ENCODE measurements at places on chromosomes 2 and 18.

DNA sequence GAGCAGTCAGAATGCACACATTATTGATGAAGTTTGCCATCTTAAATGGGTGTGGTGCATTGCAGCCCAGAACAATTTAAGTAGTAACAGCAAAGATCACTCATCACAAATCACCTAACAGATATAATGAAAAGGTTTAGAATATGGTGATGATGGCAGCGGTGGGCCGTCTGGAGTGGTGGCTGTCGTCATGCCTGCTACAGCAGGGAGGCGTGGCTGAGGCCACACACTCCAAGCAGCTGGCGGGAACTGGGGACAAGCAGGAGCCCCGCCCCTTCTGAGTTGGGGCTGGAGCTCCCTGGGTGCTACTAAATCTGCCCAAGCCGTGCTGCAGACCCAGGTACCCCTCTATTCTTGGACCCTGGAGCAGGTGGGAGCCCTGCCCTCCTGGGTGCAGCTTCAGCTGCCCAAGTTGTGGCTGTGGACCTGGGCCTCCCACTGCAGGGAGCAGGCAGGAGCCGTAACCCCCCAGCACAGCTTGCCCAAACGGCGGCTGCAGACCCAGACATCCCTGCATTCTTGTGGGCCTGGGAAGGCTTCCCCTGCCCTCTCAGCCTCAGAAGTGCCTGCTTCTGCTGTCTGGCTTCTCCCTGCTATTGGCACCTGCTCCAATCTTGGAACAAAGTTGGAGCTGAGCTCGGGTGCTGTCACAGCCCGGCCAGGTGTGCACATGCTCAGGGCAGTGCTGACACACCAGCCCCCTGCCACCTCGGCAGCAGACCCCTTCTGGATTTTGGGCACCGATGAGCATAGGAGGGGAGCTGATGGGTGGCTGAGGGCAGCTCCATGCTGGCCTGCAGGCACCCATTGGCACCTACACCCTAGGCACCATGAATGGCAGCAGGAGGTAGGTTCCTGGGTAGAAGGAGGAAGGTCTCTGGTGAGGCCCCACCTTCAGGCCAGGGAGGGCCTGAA is 149.3 kb downstream of the EHBP1 start:
- no peak for DNase-seq

- no peak for DNase-seq
Observed at GRCh38 chr2:104844807-104845551, 8.9 kb upstream of the POU3F3 start.

DNA sequence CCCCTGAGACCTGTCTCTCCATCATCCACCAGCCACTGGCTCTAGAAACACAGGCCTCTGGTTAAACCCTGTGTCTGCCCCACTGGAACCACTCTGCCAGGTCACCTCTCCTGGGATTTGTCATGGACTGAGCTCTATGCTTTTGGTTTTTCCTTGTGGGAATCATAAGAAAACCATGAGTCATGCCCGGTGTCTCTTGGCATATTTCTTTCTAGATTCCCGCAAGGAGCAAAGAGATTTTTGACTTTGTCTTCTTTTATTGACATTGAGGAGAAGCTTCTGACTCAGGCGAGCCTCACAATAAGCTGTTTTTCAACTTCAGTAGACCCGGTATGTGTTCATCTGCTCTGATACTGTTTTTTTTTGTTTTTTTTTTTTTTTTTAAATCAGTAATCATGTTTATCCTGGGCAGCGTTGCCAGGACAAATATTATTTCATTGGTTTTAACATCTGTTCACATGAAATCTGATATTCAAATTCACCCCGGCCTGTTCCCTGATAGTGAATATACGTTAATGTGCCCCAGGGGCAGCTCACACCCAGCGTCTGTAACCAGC is 207.1 kb downstream of the ACKR3 start:
- no peak for DNase-seq

GRCh38 chr2:101111917-101112771 is 39.0 kb downstream of the TBC1D8 start:
- no peak for DNase-seq

- no peak for DNase-seq
Observed at GRCh38 chr2:70357684-70358071, 55.8 kb upstream of the FAM136A start.

DNA sequence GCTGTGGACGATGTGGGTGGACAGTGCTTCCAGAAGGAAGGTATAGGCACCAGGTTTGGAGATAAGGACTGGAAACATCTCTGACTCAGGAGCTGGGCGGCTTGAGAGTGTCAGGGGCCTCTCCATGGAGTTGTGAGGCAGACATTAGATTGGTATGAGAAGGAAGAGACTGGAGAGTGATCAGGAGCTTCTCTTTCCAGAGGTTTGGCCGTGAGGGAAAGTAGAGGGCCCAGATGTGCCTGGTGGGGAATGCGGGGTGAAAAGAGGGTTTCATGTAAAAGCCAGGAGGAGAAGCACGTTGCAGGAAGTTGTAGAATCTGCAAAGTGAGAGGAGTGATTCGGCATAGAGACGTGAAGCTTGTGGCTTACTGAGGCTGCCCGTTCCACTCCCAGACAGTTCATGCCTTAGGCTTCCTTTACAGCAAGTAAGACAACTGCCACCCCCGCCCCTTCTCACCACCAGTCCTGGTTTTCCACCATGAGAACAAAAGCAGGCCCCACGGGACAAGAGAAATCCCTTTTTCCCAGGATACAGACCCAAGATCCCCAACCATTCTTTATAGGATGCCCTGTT is 166.3 kb upstream of the HDAC4 start:
- DNase-seq = no peak

DNA sequence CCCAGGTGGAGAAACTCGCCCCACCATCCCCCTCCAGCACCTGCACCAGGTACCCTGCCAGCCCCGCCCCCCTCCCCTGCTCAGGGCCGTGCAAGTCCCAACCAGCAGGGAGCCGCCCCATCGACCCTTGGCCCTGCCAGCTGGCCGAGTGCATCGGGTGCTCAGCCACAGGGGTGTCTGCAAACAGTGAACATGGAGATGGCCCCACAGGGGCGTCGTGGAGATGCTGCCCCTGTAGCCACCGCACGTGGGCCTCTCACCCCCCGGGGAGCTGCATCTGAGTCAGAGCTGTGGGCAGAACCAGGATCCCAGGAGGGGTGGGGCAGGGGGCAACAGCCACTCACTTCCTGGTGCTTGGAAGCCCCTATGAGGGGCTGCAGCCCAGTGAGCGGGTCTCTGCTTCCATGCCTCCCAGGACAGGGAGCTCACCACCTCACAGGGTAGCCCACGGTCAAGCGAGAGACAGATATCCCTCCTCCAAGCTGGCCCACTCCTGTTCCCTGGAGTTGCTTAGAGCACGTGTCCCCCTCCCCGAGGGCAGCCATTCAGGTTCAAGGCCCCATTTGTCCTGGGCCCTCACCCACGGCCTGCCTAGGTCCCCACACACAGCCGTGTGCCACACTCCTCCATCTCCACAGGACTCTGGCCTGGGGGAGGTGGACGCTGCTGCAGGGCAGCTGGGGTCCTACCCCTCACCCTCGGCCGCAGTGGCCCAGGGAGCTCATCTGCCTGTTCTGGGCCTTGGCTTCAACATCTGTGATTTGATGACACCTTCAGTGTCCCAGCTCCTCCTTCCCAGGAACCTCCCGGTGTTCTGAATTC is 1.1 kb upstream of the MAB21L4 start:
- no peak for DNase-seq

DNA sequence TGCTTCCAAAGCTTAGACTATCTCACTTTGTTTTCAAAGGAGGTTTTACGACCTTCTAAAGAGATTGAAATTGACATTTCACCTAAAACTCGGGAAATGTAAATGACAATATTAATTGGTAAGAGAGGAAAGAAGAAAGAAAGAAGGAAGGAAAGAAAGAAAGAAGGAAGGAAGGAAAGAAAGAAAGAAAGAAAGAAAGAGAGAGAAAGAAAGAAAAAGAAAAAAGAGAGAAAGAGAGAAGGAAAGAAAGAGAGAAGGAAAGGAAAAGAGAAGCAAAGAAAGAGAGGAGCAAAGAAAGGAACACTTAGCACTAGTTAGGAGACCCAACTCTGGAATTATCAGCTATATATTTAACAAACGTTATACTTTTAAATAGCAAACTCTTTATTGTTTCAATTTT is 3.7 kb downstream of the GKN1 start:
- DNase-seq = no peak

- no peak for DNase-seq
Observed at GRCh38 chr2:175001566-175001965, 3.6 kb downstream of the CHN1 start.

GRCh38 chr2:219962801-219963200 is 335.4 kb downstream of the SLC4A3 start:
- no peak for DNase-seq

- DNase-seq = no peak
Observed at GRCh38 chr18:47163241-47163640, 12.9 kb downstream of the IER3IP1 start.

- no peak for DNase-seq
Observed at GRCh38 chr2:127638361-127639110, 7.4 kb upstream of the GPR17 start.

- DNase-seq = no peak
Observed at GRCh38 chr2:192166946-192167345, 27.8 kb downstream of the TMEFF2 start.

DNA sequence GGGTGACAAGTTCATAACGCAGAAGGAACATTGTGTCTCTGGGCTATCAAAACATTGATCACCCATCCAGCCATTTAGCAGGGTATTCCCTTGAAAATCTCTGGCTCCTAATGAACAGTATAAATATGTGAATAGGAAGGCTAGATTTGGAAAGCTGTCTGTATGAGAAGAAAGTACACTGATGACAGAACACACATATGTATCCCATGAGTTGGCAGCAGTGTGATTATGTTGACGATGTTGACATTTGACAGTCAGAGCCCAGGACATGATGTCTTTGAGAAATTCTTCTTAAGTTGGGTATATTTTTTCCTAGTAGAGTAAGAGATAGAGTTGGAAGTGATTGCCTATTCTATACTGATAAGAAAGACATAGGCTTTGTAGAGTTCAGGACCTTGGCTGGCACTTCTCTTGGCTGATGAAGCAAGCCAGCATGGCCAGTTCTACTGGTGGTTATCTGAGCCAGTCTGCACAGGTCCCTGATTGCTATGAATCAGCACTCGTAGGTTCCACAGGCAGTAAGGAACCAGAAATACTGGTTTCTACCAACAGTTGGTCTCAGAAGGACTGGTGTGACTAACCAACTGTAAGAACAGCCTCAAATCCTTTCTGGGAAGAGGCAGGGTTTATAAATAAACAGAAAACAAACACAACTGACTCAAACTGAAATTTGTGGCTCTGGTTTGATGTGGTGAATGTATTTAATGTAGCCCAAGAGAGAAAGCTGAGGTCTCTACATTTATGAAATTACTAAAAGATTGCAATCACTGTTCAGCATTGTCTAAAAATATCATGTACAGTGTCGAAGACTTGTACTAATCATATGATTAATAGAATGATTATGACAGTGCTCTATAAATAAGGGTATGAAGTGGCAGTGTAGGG is 43.9 kb upstream of the RAPH1 start:
- DNase-seq = no peak

DNA sequence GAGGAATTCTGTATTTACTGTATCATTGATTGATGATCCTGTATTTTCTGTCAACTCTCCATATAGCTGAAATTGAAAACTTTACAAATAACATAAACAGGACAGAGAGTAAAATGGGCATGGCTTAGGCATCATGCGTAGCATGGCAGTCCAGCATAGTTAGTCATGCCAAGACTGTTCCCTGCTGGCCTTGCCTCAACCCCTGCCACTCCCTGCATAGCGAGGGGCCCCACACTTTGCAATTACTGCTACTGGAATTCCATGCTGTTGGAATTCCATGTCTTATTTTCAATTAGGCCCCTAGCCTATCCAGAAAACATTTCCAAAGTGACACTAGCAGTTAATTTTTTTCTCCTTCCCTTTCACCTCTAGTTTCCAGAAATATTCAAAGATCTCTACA is 15.1 kb upstream of the SOX11 start:
- DNase-seq = no peak

GRCh38 chr2:69272803-69273471 is 114.1 kb downstream of the GFPT1 start:
- no peak for DNase-seq

GRCh38 chr18:53441761-53442414 is 782.6 kb downstream of the MBD2 start:
- no peak for DNase-seq

DNA sequence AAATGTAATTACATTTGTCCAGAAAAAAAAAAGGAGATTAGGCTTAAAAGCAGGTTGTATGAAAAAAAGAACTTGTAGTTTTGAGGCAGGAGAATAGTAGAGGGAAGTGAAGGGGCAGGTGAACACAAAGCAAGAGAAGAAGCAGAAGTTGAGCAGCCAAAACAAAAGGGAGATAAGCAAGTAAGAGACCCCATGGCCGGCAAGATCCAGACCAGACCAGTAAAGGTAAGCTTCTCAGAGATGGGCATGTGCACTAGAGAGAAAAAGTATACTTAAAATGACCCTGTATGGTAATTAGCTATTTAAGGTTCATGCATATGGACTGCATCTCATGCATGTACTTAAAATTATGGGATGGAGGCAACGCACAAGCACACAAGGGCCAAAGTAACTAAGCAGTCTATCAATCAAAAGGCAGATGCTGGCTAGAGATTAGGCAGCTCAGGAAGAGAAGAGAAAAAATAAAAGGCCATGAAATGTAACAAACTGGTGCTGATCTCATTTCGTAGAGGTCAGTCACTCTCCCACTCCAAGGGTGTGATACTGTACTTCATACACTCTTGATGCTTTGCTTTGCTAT is 9.7 kb downstream of the SIGLEC15 start:
- no peak for DNase-seq

DNA sequence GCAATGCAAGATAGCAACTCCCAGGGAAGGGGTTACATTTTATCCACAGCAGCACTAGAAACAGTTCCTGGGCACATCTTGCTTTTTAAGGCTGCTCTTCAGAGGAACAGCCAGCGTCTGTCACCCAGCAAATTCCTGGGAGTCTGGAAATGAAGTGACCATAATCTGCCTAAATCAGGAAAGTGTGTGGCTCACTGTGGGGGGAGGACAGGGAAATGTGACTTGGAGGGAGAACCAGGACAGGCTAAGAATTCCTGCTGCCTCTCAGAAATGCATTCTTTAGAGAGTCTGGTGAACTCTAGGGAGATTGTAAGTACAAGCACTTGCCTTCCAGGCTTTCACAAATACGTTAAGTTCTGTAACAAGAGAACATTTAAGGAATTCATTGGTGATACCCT is 364.3 kb upstream of the SPHKAP start:
- DNase-seq = no peak

DNA sequence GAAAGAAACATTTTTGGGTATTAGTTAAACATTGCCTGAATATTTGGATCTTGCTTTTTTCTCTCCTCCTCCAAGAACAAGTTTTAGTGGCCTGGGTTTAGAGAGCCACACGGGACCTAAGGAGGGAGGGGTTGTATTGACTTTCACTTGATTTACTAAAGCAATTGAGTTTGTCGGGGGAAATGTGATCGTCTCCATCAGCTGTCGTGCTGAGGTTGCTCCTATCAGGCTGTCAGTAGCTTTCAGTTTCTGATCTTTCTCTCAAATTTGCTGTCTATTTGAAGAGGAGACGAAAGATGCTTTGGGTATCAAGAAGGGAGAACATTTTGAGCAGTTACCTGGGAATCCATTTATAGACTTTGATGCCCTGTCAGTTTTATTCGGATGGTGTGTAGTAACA is 106.0 kb downstream of the SETBP1 start:
- DNase-seq = no peak
